ENCODE measurements at places on chromosomes 1 and 21.

- DNase-seq: no peak
Measured at GRCh38 chr1:234611847-234612351, 1.9 kb upstream of the IRF2BP2 start.

- no peak for DNase-seq
Measured at GRCh38 chr1:198893141-198893540, 254.3 kb downstream of the PTPRC start.

- no peak for DNase-seq
Measured at GRCh38 chr1:28437264-28437923, 67.9 kb downstream of the PHACTR4 start.

- DNase-seq: no peak
Measured at GRCh38 chr1:228010921-228011320, 4.1 kb downstream of the WNT3A start.

- no peak for DNase-seq
Measured at GRCh38 chr21:41597811-41598231, 89.9 kb upstream of the TMPRSS2 start.

- DNase-seq: no peak
Measured at GRCh38 chr21:45091550-45092322, 17.4 kb downstream of the ADARB1 start.

DNA sequence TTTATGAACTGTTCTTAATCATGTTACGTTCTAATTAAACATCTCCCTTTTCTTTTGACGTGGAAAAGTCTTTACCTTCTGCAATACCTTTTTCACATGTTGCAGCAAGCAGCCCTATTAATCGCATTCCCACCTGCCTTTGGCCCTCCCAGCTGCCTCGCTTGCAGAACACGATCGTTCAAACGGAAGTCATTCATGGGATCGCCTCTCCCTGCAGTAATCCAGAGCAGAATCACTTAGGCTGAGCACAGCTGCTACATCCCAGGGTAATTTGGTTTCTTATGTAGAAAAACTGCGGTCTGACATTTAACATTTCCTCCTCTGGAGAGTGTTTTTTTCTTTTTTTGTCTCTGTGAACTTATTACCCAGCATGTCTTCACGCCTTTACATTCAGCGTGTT lies 206.3 kb downstream of the KIF26B start:
- no peak for DNase-seq

GRCh38 chr1:205271277-205271676 lies 43.5 kb downstream of the TMCC2 start:
- no peak for DNase-seq

- DNase-seq: no peak
Measured at GRCh38 chr1:16409536-16410152, 27.6 kb downstream of the SPATA21 start.

GRCh38 chr1:155241069-155241679 lies 14.1 kb downstream of the ENTREP3 start:
- DNase-seq: peak; percentile 79

DNA sequence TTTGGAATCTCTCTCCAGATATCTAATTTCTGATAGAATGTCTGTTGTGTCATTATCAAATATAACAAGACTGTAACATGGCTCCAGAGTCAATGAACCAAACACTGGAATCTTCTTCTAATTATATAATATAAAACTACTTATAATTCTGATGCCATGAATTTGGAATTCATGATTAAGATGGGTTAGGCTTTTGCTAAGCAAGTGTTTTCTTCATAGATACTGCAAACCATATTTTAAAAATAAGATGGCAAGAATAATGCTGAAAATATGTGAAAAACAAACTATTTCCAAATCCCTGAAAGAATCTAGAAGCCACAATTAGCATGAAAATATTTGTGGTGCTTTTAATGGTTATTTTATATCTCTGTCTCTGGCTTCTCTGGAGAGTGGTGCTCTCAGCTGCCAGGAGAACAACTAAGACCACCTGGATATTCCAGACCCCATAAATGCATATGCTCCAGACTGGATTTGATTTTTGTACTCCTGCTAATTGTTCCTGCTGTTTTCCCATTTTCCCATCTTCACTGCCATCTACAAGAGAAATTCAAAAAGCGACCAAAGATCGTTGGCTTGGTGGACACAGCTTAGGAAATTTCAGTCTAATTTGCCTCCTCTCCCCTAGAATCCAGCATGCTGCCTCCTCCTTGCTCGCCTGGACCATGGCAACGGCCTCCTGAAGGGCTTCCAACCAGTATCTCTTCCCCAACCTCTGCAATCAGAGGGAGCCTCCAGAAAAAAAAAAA lies 418.9 kb downstream of the SETD4 start:
- DNase-seq: no peak

- no peak for DNase-seq
Measured at GRCh38 chr1:90534663-90535295, 182.3 kb downstream of the BARHL2 start.

DNA sequence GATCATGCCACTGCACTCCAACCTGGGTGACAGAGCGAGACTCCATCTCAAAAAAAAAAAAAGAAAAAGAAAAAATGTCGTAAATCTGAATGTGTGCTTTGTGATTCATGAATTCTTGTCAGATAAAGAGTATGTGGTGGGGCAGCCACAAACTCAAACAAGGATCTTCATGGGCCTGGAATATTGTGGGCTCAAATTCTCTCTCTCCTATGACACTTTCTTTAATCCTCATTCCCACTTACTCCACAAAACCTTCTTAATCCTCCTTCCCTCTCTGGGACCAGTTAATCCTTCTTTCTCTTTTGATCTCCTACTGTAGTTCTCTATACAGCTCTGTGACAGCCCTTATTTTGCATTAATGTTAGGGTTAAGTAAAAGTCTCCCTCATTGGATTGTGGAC lies 112.3 kb downstream of the AK5 start:
- DNase-seq: no peak

GRCh38 chr1:84853741-84854721 lies 39.0 kb downstream of the LPAR3 start:
- peak; percentile 81 for DNase-seq

- no peak for DNase-seq
Measured at GRCh38 chr1:166490437-166490991, 323.7 kb upstream of the FAM78B start.

DNA sequence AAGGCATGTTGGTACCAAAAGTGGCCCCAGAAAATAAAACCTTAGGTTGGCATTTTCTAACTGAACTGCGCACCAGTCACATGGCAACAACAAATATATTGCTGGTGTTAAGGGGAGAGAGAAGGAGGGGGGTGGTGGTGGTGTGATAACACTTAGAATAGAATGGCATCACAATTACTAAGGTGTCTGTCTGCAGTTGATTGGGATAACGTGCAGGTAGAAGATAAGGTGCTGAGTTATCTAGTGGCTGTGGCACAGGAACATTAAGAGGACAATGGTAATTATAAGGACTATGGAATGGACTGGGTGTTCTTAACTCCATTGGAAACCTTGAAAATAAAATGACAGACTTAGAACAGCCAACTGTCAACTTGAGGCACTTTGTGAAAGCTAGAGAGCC lies 1.4 kb upstream of the YIPF1 start:
- no peak for DNase-seq

DNA sequence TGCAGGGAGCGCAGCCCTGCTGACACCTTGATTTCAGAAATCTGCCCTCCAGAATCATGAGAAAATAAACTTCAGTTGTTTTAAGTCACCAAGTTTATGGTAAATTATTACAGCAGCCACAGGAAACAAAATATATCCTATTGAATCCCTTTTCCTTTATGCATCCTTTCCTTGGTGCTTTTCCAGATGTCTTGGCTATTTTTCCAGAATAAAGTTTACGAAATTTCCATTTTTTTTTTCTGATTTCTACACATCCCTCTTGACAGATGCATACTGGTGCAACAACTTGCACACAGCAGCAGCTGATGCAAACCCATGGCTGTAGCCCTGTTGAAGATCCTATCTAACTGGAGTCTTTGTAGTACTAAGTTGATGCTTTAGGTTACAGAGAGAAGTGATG lies 111.1 kb upstream of the KCNE2 start:
- DNase-seq: no peak

DNA sequence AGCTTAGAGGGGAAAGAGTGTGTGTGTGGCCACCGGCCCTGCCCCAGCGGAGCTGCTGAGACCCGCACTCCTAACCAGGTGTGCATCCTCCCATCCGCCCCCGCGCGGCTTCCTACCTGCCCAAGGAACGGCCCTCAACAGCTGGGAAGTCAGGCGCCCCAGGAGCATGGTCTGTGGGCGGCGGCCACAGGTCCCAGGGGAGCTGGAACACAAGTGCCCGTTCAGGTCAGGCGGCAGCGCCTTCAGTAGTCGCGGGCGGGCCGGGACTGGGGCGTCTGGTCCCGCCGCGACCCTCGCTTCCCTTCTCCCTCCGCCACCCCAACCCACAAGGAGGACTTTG lies 448 bp downstream of the AURKAIP1 start:
- no peak for DNase-seq

DNA sequence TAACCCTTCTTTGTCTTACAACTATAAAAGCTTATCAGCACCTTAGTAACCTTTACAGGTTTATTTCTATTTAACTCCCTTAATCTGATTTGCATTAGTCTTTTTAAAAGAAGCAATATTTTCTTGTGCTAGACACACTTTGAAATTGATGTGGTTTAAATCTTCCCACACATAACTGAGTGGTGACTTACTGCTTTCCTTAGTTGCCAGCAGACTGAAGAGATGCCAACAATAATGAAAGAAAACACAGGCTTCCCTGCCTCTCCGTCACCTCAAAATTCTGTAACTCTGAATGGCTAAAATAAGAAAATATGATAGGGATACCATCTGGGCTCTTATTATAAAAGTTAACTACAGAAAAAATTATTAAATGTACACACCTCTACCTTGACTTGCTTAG lies 196.8 kb downstream of the PTBP2 start:
- DNase-seq: no peak

DNA sequence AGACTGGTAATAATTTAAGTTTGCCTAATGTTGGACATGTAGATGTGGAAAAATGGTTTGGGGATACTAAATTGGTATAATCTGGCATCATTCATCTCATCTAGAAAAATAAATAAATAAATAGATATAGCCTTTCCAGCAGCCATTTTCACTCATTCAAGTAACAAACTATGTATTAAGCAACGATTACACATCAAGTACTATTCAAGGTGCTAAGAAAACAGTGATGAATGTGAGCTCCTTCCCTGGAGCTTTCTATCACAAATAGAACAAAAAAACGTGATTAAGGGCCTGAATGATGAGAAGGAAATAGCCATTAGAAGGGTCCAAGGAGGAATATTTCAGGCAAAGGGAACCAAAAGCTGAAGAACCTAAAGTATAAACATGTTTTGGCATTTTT lies 37.1 kb downstream of the STIL start:
- DNase-seq: no peak

DNA sequence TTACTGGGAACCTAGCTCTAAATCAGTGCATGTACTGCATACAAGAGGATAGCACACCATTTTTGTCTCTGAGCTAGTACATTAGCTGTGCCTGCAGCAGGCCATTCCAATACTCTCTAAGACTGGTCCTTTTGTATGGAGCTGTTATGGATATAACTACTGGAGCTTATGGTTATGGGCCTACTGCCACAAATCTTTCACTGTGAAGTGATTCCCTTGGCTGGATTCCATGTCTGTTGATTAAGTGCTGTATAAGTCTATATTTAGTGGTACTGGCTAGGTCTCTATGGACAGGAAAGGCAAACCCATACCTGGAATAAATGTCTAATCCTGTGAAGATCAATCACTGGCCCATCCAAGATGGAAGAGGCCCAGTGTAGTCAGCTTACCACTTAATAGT lies 12.0 kb downstream of the ZFYVE9 start:
- no peak for DNase-seq

DNA sequence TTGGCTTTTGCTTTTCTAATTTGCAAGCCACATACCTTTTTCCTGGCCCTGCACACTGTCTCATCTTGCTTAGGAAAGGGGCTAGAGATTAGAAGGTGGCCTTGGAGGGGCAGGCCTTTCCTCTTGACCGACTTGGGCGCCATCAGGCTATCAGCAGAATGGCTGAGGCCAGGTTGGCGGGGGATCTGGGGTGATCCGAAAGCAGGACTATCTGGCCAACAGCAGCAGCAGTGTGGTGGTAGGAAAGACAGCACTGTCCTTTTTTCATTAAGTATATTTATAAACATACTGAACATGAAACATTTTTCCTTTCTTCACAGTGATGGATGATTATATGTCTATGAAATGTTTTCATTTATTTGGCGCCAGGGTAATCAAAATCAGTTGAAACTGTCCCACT lies 23.5 kb upstream of the RUNX1 start:
- DNase-seq: no peak

DNA sequence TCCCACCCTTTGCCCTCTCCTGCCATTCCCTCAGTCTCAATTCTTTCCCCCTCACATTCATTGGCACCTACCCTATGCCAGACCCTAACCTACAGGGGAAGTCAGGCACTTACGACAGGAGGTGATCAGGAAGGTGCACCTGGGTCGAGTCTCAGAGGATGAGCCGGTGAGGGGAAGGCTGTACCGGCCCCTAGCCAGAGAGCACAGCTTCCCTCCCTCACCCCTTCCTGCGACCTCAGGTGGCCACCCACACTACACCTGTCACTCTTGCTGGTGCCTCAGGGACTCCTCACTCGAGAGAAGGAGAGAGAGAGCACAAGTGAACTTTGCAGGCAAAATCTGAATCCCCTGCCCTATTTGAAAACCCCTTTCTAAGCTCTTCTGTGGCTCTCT lies 1.7 kb upstream of the MYOM3 start:
- DNase-seq: no peak

GRCh38 chr1:172005856-172006255 lies 164.6 kb downstream of the DNM3 start:
- no peak for DNase-seq

DNA sequence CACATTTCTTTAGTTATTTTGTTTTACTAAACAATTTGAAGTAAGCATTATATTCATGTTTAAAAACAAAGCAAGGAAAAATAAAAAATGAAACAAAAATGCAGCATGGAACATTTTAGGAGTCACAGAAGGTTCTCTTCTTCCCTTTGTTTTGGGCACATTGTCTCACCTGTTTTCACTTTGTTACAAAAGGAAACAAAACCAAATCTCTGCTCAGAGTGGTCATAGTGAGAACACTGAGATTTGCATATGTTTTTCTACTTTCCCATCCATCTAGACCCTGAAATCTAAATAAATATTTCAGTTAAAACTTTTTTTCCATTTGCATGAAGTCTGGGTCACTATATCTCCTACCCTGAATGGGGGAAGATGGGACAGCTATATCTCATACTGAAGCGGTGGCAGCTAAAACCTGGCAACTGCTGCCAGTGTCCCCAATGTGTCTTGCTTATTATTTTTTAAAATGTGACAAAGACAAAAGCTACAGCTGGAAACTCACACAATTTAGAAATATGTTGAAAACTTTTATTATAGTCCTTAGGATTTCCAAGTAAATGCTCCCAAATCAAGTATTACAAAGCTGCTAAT lies 3.5 kb downstream of the EXOC8 start:
- DNase-seq: no peak

- DNase-seq: no peak
Measured at GRCh38 chr1:6483017-6483760, 8.3 kb downstream of the PLEKHG5 start.

GRCh38 chr1:31699341-31699891 lies 4.4 kb downstream of the COL16A1 start:
- peak; percentile 16 for DNase-seq

- DNase-seq: no peak
Measured at GRCh38 chr1:8525216-8525557, 207.3 kb downstream of the SLC45A1 start.
